ENCODE measurements at places on chromosomes 6 and 20.

- DNase-seq = no peak
Observed at GRCh38 chr6:157182503-157183264, 140.6 kb downstream of the TMEM242 start.

DNA sequence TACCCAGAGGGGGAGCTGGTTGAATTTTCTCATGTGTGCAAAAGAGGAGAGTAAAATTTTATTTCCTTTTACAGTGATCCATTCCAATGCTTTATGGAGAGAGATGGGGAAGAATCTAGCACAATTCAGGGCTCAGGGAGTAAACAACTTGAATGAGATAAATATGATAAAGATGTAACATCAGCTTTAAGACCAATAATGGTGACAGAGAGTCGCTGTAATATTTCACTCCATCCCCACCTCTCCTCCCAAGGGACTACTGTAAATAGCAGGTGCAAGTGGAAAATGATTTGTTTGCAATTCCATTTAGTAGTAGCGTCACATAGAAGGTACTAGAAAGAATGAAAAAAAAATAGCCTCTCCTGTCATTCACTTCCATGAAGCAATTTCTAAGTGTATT lies 4.8 kb downstream of the CRISP3 start:
- DNase-seq = no peak

DNA sequence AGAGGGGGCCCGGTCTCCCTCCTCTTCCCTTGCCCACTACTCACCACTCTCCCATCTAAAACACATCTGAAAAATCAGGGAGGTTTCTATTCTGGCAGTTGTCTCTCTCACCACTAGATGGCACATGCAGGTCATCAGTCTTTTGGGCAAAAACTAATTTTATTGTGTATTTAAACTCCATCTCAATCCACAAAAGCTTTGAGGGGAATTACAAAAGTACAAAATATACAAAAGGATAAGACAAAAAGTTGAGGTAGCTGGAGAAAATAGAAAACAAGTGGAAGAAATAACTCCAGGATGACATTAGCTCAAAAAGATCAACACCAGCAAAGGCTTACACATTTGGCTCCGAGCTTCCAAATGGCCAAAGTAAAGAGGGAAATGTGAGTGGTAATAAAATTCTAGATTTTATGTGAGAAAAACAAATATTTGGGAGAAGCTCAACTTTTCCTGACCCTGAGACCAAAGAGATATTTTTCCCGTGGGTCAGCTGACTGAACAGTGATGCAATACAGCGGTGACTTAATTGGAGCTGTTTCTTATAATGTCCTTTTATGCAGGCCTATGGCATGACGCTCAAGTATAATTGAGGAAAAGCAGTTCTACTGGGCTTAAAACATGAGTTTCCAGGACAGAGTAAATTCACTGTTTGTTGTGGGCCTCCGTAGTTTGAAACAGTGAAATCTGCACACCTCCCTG lies 79.8 kb upstream of the CHD6 start:
- no peak for DNase-seq

DNA sequence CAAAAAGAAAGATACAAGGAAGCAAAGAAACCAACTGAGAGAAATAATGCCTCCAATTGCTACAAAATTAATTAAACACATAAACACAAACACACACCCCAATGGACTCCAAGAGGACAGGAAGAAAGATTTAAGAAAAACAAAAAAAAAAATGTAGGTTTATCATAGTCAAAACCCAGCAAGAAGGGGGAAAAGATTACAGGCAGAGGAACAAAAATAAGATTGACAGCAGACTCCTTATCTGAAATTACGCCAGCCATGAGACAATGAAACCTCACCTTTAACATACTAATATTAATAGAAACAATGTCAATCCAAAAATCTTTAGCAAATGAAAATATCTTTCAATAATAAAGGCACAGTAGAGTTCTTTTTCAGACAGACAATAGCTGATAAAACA lies 155.8 kb downstream of the RNGTT start:
- DNase-seq = no peak

GRCh38 chr20:50855498-50856474 lies 60.9 kb downstream of the BCAS4 start:
- no peak for DNase-seq

GRCh38 chr20:24816907-24817306 lies 132.2 kb upstream of the CST7 start:
- DNase-seq = no peak

DNA sequence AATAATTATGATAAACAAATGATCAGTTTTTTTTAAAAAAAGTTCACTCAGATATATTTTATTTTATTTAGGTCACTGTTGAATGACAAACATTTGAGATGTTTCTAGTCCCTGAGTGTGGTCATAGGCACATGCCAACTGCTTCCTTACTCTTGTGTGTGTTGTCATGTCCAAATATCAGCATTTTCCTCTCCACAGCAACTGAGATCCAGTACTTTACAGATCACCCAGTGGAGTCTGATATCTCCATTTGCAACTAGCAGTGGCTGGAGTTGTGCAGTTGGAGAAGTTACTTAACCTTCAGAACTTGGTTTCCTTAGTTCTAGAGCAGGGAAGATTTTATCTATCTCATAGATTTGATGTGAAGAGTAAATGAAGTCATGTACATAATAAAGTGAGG lies 101.3 kb downstream of the MYB start:
- DNase-seq = no peak

DNA sequence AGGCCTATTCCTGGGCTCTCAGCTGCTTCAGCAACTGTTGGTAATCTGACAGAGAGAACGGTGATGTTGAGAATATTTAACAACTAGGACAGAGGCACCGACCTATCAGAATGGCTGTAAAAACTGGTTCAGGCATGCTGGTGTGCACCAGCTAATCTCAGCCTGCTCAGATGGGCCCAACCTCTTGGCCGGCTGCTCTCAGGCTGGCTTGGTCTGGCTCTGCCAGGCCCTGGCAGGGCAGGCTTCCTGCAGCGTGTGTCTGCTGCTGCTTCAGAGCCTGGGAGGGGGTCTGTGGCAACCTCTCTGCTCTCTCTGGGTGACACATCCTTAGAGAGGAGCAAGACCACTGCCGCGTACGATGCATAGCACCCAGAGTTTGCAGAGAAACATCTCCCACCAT lies 4.8 kb downstream of the SLC2A12 start:
- DNase-seq = no peak

- no peak for DNase-seq
Observed at GRCh38 chr6:53201270-53201669, 52.6 kb upstream of the GCM1 start.

DNA sequence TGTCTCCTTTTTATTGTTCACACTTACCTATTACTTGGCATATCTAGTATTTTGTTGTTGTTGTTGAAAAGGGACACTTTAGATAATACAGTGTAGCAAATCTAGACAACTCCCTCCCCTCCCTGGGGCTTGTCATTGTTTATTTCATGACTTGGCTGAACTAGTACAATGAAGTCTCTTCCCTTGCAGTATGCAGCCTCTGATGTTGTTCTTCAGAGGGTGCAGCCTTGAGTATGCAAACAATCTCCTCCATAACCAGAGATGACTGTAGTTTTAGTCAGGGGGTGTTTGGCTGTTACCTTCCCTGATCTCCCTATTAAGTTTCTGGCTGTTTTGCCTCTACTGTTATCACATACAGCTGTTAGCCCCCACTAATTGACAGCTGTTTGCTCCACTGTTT lies 315.4 kb upstream of the RUNX2 start:
- no peak for DNase-seq

DNA sequence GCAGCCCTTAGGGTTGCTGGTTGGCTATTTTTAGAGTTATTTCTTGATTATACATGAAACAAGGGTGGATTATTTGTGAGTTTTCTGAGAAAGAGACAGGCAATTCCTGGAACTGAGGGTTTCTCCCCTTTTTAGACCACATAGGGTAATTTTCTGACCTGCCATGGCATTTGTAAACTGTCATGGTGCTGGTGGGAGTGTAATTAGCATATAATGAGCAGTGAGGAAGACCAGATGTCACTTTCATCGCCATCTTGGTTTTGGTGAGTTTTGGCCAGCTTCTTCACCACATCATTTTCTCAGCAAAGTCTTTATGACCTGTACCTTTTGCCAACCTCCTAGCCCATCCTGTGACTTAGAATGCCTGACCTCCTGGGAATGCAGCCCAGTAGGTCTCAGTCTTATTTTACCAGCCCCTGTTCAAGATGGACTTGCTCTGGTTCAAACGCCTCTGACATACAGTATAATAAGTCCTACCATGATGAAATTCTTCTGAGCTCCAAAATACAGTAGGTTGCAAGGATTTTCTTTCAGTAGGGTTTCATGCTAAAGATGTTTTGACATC lies 117.1 kb downstream of the ISM1 start:
- DNase-seq = no peak

DNA sequence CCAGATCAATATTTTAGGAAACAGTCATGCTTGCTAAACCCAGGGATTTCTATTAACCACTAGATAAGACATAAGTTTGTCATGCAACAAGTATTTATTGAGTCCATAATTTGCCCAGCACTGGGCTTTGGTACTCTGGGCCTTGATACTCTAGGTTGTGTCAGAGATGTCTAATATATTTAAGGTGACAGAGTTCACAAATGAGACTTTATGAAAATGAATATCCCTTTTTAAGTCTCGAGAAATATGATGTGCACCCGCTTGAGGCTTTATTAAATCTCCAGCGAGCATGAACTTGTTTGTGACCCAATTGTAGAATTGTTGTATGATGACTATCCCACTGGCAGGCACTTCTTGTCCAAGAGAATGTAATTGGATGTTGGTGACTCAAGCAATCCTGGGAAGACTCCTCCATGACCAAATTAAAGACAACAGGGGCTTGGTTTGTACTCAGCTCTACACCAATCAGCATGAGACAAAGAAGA lies 109.2 kb downstream of the ESR1 start:
- DNase-seq = no peak

DNA sequence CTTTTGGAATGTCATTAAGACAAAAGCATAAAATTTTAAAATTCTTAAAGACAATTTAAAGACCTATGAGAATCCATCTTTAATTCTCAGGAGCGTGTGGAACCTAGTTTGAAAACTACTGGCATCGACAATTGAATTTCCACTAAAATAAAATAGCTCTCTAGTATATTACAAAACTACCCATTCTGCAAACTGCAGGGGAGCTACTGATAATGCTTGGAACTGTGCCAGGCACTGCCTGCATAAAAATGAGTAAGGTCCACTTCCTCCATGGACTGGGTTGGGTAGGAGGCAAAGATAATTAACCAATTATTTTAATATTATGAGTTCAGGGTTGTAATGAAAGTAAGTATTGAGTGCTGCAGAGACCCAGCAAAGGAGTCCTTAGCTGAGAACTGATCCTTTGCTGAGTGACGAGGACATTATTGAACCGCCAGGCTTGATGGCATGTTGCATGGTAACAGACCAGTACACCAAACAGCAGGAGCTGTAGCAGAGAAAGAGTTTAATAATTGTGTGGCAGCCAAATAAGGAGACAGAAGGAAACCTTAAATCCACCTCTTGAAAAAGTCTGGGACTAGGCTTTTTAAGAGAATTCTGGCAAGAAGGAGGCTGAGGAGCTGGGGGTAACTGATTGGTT lies 261.3 kb downstream of the ESR1 start:
- DNase-seq = no peak

DNA sequence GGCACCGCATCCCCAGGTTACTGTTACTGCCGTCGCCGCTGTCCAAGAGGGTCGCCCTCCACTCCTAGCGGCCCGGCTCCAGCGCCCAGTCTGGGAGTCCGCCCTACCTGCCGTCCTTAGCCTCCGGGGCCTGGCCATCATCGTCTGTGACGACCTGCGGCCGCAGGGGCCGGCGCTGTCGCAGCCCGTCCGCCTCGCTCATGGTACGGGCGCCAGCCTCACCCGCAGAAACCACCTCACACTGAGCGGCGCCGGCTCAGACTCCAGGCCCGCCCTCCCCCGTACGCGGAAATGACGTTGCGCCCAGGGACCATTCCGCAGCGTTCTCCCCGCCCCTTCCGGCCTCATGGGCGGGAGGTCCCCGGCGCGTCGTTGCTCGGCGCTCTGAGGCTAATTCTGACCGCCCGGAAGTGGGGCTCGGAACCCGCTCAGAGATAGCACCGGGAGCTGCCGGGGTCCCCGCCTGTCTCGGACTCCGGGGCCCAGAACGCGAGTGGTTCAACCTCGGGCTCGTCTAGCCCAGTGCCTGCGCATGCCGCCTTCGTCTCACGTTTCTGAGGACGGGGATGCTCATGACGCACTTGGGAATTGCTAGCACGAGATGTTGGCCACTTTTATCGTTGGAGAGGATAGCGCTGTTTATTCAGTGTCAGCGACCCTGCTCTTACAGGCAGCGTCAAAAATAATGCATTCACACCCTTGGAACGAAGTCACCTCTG lies at the start of gene APMAP:
Gene APMAP, minus strand, starts transcription at position 265 of the 719 bp plus-strand sequence. Its CDS starts 63 bp downstream, at position 202.
- peak; percentile 96 for DNase-seq

DNA sequence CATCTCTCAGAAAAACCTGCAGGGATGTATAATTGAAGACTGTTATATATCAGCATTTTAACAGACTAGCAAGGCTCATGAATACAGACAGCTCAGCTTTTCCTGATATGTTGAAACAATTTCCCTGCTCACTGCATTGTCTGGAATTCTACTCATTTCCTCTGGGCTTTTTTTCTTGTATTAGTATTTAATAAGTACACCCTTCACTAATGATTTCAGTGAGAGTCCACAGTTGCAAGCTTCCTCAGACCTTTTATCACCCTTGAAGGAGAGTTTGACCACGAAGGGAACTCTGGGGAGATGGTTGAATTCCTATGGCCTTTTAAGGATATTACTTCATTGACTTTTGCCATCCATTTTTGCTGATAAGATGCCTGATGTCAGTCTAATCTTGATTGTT lies 248.7 kb downstream of the ADGB start:
- DNase-seq = no peak

GRCh38 chr20:8408587-8409307 lies 276.7 kb downstream of the PLCB1 start:
- DNase-seq = no peak

- no peak for DNase-seq
Observed at GRCh38 chr6:2877057-2877882, 25.8 kb downstream of the SERPINB9 start.

- peak; percentile 69 for DNase-seq
Observed at GRCh38 chr20:56362833-56363413, 4.1 kb downstream of the FAM210B start.

Measured in osteocyte (in vitro differentiated cells).